ENCODE measurements at places on chromosomes 7 and 10.

DNA sequence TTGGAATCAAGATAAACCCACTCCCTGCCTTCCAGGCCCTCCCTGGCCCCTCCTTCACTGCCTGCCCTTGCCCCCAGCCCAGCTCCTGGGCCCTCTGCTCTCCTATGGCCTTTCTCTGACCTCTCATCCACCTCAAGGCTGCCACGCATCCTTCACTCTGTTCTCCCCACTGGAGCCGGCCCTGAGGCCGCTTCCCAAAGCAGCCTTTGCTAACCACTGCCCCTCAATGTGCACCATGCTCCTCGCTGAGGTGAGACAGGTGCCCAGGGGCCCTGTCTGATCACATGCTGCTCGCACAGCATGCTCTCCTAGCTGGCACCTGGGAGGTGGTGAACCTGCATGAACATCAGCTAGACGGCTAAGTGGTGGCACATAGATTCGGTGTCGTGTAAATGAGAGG is 138.5 kb upstream of the RET start:
- peak; percentile 52 for DNase-seq

DNA sequence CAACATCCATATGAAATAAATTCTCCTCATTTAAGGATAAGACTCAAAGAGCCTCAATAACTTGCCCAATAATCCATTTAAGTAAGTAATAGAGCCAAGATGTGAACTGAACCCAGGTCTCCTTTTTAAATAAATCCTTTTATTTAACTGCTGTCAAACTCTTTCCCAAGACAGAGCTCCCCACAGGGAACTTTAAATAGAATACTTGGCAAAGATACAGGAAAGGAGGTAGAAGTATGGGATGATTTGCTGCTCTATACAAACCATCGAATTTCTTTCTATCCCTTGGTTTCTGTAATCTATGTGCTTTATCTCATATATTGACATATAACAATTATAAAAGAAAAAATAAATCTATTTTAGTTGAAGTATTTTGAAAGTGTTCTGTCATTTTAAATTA is 295.9 kb downstream of the CSTF2T start:
- no peak for DNase-seq

- no peak for DNase-seq
These were observed 135.9 kb downstream of the PCDH15 start for GRCh38 chr10:54665095-54665494.

DNA sequence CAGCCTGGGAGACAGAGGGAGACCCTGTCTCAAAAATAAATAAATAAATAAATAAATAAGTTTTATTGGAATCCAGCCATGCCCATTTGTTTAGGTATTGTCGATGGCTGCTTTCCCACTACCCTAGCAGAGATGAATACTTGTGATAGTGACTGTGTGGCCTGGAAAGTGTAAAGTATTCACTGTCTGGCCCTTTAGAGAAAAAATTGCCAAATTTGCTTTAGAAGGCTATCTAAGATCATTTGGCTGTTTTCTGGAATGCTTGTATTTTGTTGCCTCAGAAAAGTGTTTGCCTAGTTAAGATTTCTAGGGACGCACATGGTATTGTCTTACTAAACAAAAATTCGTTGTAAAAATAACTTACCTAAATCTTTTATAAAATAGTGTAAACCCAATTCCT is 35.4 kb downstream of the CHN2 start:
- DNase-seq, result no peak

- DNase-seq, result no peak
These were observed 26.0 kb downstream of the LEP start for GRCh38 chr7:128266883-128267594.

- DNase-seq, result no peak
These were observed 49.4 kb downstream of the AKR1D1 start for GRCh38 chr7:138125598-138126111.

Measured in type B pancreatic cell (in vitro differentiated cells).